ENCODE measurements at places on chromosomes 3 and 15.

- peak; percentile 63 for DNase-seq
Measured at GRCh38 chr3:3179407-3180094, at the start of gene CRBN. Gene CRBN (minus strand): TSS chr3:3179691. CDS start chr3:3179687, 4 bp downstream.

GRCh38 chr3:189708375-189708774 lies 77.2 kb downstream of the TP63 start:
- DNase-seq, result no peak

DNA sequence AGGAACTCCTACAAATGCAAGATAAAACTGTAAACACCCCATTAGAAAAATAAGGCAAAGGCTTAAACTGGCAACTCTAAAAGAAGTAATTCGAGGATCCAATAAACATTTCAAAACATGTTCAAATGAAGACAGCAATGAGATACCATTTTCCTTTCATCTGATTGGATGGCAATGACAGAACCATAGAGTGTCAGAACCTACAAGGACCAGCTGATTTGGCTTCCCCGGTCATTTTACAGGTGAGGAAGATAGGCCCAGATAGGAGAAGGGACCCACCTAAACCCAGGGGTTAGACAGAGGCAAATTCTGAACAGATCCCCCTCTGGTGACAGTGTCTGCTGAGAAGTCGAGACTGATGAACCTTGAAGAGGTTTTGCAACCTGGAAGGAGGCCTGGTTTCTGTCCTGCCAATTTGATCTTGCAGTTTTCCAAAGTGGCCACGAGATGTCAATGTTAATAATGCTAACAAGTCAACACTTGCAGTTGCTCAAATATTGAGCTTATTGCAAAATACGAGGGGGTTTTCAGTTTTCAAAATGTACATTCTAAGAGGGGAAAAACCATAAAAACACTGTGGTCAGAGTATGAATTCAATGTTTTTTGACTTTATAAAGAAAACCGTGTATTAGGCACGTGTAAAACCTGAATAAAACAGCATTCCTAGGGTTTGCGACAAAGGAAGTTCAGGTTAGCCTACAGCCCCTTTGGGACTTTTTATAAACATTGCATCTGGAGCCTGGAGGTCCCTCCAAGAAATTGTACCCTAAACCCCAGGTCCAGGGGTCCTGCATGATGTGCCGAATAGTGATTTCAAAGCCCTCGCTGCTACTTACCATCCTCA lies 21.5 kb downstream of the CFAP161 start:
- no peak for DNase-seq

- no peak for DNase-seq
Measured at GRCh38 chr15:79265987-79266579, 16.4 kb upstream of the ANKRD34C start.

GRCh38 chr3:52346623-52347530 lies 30.8 kb downstream of the DNAH1 start:
- DNase-seq, result no peak

GRCh38 chr3:32147509-32147908 lies 41.1 kb downstream of the GPD1L start:
- DNase-seq, result no peak

DNA sequence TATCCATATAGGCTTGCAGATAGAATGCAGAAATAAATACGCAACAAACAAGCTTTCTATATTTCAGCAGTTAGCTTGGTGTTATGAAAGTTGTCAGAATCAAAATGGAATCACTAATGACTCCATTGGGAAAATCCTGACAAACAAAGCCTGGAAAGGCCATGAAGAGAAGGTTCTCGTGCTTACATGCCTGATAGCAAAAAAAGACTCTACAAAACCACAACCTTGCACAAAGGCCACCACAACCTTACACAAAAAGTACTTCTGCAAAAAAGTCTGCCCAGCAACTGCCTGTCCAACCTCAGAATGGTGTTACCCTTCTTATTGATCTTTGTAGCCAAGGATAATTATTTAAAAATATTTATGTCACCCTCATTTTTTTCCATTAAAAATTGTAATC lies 14.4 kb upstream of the PLSCR1 start:
- DNase-seq, result no peak

GRCh38 chr15:85443593-85444087 lies 63.2 kb downstream of the AKAP13 start:
- peak; percentile 58 for DNase-seq

DNA sequence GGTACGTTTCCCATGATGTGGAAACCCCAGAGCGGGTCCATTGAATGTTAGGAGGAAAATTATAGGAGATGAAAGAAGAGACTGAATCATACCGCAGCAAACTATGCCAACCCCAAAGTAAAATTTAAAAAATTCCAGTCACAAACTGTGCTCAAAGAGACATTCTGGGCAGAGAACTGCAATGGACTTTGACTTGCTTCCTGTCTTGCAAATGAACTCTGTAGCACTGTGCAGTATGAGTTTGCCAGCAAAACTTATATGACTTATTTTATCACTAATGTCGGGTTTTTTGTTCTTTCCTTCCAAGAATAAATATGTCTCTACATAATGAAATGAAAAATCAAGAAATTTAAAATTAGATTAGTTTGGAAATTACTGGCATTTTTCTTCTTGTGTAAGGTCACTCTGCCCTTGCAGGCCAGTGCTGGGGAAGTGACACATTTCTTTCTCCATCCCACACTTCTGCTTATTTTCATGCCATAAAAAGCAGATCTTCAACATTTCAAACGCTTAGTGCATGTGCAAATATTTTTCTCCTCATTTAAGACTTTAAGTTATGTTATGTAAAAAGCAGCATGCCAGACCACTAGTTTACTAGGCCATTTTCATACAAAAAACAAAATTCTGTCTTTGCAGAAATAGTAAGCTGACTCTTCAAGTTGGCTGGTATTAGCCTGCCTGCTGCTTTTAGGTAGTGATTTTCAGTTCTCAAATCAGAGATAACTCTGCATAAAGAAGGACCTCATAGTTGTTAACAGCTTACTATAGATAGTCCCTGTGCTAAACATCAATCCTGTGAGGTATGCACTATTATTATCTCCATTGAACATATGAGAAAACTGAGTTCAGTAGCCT lies 32.2 kb upstream of the SSR3 start:
- DNase-seq, result no peak

GRCh38 chr15:81901319-81901718 lies 144.5 kb downstream of the MEX3B start:
- DNase-seq, result no peak

GRCh38 chr3:11304175-11304574 lies 32.0 kb downstream of the ATG7 start:
- DNase-seq, result no peak

GRCh38 chr3:64621726-64622395 lies 65.9 kb downstream of the ADAMTS9 start:
- DNase-seq, result no peak

- no peak for DNase-seq
Measured at GRCh38 chr3:41330465-41330864, 131.2 kb downstream of the CTNNB1 start.

- no peak for DNase-seq
Measured at GRCh38 chr3:133273346-133273745, 126.5 kb upstream of the BFSP2 start.

DNA sequence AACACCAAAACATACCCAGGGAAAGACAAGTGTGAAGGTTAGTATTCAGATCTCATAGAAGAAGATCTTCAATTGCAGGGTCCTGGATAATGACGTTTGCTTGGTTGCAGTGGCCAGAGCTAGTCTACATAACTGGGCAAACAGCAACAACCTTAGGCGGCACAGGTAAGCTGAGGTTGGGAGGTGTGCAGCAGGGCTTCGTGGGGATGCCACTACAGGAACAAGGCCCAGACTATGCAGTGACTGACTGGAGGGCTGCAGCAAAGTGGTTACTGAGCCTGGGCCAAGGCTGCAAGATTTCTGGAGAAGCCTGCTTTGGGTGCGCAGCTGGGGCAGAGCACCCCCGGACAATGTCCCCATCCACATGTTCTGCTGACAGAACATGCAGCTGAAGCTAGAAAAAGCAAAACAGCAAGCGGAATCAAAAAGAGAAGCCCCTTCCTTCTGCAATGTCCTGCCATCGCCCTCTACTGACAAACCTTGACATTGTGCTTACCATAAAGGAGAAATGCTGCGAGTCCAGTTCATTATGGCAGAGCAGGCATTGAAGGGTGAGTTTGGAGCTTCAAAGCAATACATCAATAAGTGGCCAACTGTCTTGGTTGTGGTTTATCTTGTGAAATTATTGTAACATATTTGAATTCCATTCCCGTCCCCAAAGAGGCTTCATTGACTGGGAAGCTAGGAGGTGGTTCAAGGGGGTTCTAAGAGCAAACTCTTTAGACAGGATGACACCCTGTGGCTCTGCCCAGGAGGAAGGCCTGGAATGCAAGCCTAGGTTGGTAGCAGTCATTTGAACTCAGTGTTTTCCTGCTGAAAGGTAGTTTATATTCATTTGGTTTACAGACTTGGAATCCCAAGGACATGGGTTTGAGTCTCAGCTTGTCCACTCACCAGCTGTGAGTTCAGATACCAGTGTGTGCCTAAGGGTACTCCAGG lies 217.0 kb downstream of the PDCD6IP start:
- DNase-seq, result no peak

DNA sequence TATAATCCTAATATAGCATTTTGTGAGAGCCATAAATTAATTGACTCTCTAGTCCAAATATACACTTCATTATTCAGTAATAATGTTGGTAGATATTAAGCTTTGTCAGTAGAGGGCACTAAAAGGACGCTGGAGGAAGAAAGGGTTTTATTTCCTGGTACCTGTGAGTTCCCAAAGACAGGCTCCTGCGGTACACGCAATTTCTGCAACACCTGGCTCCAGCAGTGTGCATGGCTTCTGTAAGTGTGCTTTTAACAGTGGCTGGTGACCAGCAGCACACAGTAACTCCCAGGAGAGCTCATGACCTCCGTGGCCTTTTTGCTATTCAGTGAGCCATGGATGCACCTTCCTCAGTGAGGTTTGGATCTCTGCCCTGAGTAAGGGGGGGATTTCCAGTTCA lies 338.3 kb upstream of the ZNF385D start:
- DNase-seq, result peak; percentile 15

GRCh38 chr3:123758081-123758564 lies 126.0 kb downstream of the MYLK start:
- DNase-seq, result peak; percentile 86

DNA sequence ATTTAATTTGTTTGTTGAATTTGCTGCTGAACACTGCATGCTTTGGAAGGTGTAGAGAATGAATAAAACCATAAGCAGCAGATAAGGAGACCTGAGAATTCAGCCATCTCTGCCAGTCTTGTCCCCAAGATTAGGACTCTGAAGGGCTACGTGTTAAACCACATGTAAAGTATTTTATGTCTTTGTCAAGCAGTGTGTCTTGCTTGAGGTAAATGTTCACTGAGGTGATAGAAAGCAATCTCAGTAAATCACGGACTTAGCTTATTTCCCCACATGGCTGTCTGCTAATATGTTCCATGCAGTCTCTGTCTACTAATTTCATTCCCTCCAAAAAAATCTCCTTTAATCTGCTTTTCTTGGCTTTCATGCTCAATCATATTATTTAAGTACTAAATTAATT lies 467.1 kb downstream of the RAP2B start:
- DNase-seq, result no peak

DNA sequence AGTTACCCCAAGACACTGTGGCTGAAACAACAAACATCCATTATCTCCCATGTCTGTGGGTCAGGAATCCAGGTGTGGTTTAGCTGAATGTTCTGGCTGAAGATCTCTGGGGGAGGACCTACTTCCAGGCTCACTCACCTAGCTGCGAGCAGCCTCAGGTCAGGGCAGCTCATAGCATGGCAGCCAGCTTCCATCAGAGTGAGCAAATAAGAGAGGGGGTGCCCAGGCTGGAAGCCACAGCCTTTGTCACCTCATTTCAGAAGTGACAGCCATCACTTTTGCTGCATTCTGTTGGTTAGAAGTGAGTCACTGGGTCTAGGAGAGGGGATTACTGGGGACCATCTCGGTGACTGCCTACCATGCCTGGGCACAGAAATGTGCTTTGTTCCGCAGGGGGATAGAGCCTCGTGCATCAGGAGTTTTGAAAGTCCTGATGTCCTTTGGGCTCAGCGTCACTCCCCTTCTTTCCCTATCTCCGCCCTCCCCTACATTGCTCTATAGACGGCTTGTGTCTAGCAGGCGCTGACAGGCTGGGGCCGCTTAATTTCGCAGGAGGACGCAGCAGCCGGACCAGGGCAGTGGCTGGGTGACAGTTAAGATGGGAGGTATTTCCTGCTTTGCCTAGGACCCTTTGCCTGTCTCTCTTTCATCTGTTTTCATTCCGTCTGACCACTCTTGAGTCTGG lies 25.4 kb downstream of the TGM4 start:
- DNase-seq, result no peak

DNA sequence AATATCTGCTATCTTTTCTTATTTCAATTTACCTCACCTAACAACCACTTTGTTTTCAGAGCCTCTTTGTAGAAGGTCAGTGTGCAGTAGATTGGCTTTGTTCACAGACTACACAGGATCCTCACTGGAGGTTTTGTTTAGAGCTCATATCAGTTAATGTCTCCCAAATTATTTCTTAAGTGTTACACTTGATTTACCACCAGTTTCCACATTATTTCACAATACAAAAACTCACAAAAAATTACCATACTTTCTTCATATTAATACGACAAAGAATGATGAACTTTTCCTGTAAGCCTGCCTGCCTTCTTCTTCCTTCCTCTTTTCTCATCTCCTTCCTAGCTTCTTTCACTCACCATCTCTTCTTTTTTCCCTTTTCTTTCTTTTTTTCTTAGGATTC lies 133.3 kb downstream of the ALCAM start:
- DNase-seq, result no peak

DNA sequence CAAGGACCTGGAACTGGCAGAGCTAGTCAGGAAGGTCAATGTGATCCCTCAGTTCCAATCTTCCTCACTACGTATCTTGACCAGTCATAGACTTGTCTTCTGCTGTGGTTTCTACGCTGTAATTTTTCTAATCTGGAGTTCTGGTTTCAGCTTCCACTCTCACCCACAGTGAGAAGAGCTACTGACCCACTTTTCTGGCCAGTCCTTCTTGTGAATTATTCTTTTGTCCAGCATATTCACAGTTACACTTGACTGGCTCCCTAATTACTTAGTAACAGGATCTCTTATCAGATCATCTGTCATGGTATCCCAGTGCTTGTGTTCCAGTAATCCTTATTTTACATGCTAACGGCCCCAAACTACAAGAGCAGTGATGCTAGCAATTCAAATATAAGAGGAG lies 72.4 kb upstream of the MME start:
- no peak for DNase-seq

- no peak for DNase-seq
Measured at GRCh38 chr3:160475884-160476283, 26.3 kb upstream of the TRIM59 start.

GRCh38 chr3:115804713-115805119 lies 181.4 kb downstream of the GAP43 start:
- DNase-seq, result no peak

GRCh38 chr3:129777806-129778205 lies 115.7 kb downstream of the TMCC1 start:
- no peak for DNase-seq

- no peak for DNase-seq
Measured at GRCh38 chr3:105516972-105517371, 150.3 kb downstream of the ALCAM start.

DNA sequence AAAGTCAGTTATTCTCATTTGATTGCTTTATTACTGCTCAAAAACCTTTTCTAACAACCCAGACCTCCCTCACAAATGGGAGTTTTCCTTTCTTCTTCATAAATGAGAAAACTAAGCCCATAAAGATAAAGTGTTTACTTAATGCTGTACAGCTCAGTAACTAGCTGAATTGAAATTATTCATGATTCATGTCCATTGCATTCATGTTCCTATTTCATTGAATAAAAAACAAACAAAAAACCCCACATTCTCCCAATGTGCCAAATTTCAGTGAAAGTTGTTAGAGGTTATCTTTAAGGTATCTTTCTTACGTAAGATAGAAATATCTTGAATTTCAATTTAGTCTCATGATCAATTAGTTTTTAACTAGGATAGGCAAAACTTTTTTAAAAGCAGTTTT lies 2.8 kb downstream of the PLSCR2 start:
- DNase-seq, result no peak

All from NCI-H1105 (cell line).